ENCODE measurements at places on chromosomes 16 and 17.

DNA sequence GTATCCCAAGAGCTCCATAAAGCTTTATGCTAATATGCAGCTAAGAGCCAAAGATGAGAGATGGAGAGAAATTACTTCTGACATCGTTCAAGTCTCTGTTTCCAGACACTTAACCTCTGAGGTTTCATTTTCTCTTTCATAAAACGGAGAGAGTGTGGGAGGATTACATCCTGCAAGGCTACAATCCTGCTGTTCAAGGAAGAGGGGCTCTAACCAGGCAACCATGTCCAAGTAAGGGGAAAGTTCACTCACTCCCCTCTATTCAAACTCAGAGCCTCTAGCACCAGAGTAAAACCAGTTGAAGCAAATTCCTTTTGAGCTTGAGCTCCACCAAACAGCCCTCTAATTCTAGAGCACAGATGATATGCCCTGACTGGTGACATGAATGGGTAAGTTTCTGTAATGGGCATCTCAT, 397.4 kb downstream of the NPIPA8 start:
- DNase-seq = no peak

GRCh38 chr17:8914554-8914953, 47.1 kb upstream of the PIK3R6 start:
- no peak for DNase-seq

GRCh38 chr16:48524348-48525200, 85.4 kb downstream of the N4BP1 start:
- no peak for DNase-seq

DNA sequence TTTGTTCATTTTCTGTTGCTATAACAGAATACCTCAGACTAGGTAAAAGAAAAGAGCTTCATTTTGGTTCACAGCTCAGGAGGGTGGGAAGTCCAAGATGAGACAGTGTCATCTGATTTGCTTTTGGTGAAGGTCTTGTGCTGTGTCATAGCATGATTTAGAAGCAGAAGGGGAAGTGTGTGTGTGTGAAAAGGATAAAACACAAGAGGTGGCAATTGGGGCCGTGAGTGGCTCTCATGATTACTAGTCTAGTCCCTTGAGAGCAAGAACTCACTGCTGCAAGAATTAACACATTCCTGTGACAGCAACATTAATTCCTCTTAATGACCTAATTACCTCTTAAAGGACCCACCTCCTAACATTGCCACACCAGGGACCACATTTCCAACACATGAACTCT, 8.3 kb downstream of the SLC35G3 start:
- no peak for DNase-seq

GRCh38 chr16:11182411-11182810, 73.6 kb downstream of the SOCS1 start:
- DNase-seq = no peak

DNA sequence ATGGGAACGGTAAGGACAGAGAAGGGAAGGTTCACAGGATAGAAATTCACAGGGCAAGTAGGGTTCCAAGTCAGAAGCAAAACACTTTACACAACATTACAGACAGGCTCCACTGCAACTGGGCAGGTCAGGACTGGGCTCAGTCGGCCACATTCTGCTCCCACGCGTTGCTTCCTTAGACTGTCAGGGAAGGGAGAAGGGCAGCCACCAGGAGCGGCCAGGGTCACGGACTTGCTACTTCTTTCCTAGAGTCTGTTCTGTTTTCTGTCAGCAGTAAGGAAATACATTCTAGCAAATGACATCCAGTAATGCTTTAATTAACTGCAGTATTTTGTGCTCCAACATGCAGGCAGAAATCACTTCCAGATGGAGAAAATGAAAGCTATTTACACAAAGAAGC, 160.3 kb upstream of the RPH3AL start:
- DNase-seq = no peak

GRCh38 chr17:41928693-41929251, 1.6 kb upstream of the ODAD4 start:
- no peak for DNase-seq

DNA sequence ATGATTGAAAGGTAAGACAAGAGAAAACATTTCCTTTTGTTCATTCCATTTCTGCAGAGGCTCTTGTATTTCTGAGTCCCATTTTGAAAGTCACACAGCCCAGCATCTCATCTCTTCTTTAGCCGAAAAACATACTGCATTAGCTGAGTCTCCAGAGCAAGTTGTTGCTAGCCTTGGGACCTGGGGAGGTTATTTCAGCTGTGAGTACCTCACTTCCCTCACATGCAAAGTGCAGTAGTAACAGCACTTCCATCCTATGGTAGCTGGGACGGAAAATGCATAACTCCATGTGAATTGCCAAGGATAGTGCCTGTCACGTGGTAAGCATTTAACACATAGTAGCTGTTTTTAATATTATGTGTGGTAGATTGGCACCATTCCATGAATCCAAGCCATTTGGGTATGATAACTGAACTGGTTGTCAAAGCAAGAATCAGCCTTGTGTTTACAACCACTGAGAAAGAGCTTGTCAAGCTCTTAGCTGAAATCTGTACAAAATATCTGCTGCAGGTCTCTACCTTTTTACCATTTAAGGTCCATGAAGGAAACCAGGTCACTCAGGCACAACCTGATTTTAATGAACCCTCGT, 345.7 kb downstream of the CDH13 start:
- no peak for DNase-seq

- peak; percentile 45 for DNase-seq
These were observed 12.9 kb upstream of the SEC14L1 start for GRCh38 chr17:77127735-77128361.

- no peak for DNase-seq
These were observed 21.9 kb downstream of the DYNLL2 start for GRCh38 chr17:58105093-58105492.

GRCh38 chr16:5175266-5175665, 77.7 kb upstream of the EEF2KMT start:
- no peak for DNase-seq

DNA sequence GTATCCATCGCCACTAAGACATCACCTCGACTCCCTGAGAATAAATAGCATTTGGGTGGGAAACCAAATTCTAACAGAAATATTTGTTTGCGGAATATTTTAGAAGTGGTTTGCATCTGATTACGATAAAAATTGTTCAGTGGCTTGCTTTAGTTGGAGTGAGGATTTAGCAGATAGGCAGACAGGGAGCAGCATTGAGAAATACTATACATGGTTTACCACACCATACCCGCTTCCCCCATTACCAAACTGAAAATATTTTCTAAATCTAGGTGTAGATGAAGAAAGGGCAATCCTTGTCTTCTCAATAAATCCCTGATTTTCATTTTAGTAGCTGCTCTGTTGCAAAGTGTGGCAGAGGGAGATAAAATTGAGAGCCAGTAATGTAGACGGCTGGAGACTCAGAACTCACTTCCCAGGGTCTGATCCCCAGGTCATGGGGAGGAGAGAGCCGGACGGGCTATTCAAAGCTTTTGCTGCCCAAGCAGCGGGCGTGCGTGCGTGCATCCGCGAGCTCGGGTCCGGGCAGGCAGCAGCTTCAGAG, 808 bp upstream of the BAHCC1 start:
- no peak for DNase-seq

GRCh38 chr17:77734371-77735080, 224.0 kb upstream of the TNRC6C start:
- no peak for DNase-seq

DNA sequence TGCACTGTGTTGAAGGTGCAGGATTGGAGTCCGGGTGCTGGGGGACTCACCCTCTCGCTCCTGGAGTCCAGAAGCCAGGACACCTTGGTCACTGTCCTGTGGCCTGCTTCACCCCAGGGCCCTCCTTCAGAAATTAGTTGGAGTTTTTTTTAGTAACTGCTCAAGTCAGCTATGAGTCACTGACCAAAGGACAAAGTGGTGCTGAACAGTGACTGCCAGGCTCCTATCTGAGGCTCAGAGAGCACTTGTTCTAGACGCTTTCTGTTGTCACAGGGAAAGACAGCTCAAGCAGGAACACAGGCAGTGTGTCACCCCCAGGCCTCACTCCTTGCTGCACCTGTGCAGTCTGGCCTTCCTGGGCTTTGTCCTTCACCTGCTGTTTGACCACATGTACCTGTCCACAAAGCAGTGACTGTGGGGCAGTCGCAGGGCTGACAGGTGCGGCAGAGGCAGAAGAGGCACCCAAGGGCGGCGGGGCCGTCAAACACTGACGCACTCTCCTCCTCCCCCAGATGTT, 4.1 kb upstream of the FAAP100 start:
- no peak for DNase-seq

DNA sequence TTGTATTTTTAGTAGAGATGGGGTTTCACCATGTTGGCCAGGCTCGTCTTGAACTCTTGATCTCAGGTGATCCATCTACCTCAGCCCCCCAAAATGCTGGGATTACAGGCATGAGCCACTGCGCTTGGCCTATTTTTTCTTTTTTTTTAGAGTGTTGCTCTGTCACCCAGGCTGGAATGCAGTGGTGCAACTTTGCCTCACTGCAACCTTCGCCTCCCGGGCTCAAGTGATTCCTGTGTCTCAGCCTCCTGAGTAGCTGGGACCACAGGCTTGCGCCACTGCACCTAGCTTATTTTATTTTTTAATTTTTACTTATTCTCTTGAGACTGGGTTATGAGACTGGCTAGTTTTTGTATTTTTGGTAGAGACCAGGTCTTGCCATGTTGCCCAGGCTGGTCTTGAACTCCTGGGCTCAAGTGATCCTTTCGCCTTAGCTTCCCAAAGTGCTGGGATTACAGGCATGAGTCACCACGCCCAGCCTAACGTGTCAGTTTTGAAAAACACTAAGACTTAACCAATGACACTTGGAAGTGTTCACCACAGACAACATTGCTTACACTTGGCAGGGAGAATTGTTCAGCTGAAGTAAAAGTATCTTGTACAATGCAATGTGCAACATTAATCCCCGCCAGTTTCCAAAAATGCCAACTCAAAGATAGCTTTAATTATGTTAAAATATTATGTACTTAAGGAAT, 26.9 kb downstream of the ATAD5 start:
- DNase-seq = no peak

DNA sequence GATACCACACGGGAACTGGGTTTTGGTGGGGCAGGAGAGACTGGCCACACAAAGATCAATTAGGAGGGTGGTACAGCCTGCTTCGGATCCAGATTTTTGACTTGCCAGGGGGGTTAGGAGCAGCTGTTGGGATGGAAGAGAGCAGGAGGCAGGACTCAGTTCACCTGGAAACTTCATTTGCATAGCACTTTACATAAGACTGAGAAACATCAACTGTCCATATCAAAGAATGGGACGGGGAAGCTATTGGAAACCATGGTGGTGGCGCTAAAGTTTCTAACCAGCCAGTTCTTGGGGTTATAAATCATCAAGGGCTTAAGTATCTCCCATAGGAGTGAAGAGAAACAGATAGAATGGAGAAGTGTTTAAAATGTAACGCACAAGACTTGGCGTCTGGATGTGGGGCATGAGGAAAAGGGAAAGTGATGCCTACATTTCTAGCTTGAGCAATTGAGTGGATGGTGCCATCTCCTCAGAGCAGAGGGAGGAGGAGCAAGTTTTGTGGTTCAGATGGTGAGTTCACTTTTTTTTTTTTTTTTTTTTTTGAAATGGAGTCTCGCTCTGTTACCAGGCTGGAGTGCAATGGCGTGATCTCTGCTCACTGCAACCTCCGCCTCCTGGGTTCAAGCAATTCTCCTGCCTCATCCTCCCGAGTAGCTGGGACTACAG, 6.4 kb upstream of the SRCAP start:
- DNase-seq = no peak

DNA sequence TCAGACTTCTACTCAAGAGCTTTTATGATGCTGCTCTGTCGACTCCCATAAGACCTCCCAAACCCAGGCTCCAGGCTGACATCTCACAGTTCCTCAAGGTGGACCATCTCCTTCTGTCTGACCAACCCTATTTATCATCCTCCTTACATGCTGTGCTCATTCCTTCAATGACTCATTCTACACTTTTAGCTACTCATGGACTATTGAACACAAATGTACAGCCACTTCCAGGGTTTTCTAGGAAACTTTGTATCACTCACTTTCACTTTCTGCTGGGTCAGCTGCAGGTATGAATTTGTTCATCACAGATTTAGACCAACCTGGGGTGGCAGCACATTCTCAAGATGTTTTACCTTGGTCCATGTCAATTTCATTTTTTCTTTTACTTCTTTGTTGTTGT, 162.4 kb upstream of the FAM20A start:
- DNase-seq = no peak

DNA sequence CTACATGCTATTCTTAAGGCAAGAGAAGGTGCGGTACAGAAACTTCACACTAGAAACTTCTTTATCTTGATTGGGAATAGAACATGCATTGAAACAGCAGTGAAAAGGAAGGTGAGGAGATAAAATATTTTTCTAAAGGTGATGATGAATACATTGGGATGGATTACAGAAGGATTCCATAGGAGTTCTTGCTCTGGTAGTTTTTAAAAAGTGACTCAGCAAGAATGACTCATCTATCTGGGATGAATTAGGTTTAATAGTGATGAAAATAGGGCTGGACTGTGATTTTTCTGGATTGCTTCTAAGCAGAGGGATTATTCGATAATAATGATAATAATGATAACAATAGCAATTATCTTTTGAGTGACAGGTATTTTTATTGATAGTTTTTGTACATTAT, 65.6 kb upstream of the HS3ST4 start:
- no peak for DNase-seq

- no peak for DNase-seq
These were observed 32.1 kb downstream of the ZFHX3 start for GRCh38 chr16:73015612-73016487.

GRCh38 chr17:6374761-6375312, 60.1 kb downstream of the AIPL1 start:
- no peak for DNase-seq

GRCh38 chr17:49637050-49637449, 40.8 kb downstream of the SPOP start:
- no peak for DNase-seq

- no peak for DNase-seq
These were observed 30.1 kb upstream of the NF1 start for GRCh38 chr17:31064707-31065106.

DNA sequence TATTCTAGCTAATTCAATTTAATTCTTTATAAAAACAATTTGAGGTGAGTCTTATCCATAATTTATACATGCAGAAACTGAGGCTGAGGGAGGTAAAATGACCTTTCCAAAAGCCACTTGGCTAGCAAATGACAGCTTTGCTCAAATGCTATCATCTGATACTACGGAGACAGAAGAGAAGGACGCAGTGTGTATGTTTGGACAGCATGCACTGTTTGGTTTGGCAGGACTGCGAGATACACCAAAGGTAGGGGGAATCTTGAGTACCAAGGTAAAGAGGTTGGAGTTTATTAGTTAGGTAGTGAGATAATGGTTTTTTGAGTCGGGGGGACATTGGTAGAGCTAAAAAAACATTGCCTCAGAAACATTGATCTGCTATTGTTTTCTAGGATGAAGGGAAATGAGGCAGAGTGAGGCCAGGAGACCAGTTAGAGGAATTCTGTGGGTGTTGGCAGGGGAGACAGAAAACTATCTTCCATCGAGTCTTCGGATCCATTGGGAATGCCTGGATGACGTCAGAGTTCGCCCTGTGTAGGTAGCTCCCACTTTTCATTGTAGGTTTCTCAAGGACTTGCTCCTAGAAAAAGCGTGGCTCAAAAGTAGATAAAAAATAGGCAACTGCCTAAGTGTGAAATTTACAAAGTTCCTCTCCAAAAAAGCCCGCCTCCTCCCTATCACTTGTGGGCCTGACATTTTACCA, 2.5 kb upstream of the HS3ST4 start:
- DNase-seq = no peak

All from stimulated activated CD8-positive, alpha-beta memory T cell treated with anti-CD3 and anti-CD28 coated beads, Interleukin-2, amount 100 ng/mL, for 1 hour (primary cell).